ENCODE measurements at places on chromosomes 2 and 18.

DNA sequence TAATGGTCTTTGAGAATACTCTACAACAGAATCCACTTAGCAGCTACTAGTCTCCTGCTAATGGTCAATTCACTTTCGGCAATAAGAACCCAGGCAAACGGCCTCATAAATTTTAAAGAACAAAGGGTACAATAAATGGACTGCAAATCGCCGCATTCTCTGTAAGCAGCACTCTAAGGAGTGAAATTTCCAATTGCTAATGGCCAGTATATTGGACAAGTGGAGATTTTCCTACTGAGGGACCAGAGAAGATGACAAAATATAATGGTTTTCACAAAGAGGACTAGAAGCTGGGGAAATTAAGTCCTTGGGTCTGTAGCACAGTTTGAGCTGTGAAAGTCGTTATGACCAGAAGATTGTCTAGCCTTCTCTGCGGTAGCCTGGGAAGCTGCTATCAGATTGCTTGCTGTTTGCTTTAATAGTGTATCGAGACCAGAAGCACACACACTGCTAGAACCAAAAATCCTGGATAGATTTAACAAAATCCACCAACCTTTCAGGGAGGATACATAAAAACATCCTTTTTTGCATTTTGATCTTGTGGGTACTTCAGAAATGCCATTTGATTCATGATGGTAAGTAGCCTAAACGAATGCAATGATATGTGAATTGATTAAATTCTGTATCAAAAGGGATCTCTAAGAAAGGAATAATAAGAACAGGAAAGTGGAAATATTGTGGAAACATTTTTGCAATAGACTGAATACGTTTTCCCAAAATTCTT, 53.6 kb upstream of the ATP8B1 start:
- no peak for DNase-seq

GRCh38 chr2:218024336-218024735, 21.5 kb upstream of the TNS1 start:
- no peak for DNase-seq

DNA sequence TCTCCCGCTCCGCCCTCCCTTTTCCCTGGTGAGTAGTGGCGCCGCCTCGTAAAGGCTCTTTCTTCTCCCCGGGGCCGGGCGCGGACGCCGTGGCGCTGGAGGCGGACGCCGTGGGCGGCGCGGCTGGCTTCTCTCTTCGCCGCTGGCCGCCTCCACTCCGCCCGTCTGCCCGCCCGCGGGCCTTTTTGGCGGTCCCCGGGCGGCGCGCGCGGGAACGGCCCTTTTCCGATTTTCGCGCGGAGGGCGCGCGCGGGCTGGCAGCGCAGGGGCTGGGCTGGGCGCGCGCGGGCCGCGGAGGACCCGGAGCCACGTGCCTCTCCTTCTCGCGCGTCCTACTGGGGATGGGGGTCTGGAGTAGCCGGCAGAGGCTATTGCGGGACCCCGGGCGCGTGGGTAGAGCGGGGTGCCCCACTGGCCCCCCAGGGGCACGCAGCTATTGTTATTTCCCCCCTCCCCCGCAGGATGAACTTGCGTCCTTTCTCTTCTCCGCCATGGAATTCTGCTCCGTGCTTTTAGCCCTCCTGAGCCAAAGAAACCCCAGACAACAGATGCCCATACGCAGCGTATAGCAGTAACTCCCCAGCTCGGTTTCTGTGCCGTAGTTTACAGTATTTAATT, 472 bp downstream of the SLC20A1 start:
- DNase-seq: no peak

DNA sequence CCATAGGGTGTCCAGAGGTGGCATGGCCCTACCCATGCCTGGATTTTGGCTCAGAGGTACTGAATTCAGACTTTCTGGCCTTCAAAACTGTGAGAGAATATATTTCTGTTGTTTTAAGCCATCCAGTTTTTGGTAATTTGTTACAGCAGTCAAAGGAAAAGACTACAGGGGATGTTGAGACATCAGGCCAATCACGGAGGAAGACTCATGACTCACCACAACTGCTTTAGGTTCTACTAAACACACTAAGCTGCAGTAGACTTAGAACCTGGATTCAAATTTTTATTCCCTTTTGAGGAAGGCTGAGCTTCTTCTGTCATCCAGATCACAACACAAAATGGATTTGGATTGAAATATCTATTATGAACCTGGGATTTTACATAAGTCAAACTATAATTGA, 12.0 kb upstream of the C2orf66 start:
- no peak for DNase-seq

DNA sequence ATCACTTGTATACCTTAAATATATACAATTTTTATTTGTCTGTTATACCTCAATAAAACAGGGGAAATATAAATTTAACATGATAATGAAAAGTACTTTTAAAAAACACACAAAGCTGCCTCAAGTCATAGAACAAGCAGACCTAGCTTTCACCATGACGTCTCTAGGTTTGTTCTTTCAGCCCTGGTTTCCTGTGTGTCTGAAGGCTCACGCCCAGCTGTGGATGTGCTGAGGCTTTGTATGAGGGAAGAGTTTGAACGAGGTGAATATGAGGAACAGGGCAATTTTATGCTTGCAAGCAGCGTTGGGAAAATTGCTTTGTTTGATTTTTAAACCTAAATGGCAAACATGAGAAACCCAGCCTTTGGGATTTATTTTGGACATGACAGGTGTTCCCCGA, 15.3 kb downstream of the SH3RF3 start:
- DNase-seq: no peak

GRCh38 chr2:172770887-172771286, 35.2 kb downstream of the RAPGEF4 start:
- DNase-seq: no peak

DNA sequence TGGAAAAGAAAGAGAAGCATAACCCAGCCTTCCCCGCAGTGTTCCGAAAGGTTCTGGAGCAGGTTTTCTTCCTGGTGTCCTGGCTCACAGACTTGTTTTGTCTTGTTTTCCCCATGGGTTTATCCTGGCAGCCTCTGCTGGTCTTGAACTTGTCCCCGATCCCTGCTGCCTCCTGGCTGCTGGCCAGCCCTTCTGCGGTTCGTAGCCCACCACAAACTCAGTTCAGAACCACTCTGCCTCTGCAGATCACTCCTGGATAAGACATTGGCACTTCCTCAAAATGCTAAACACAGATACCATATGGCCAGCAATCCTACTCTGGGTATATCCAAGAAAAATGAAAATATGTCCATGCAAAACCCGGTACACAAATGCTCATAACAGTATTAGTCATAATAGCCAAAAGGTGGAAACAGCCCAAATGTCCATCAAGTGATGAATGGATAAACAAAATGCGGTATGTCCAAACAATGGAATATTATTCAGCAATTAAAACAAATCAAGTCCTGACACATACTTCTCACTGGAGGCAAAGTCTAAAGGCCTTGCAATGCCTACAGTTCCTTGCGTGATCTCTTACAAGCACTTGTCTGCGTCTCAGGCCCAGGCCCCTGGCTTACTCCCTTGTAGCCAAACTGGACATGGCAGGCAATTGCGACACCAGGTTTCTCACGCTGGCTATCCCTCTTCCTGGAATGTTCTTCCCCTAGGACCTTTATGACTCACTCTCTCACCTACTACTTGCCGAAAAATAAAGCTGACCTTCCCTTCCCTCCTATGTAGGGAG, 28.0 kb upstream of the ARHGEF4 start:
- DNase-seq: no peak
